ENCODE measurements at places on chromosomes 6 and 20.

DNA sequence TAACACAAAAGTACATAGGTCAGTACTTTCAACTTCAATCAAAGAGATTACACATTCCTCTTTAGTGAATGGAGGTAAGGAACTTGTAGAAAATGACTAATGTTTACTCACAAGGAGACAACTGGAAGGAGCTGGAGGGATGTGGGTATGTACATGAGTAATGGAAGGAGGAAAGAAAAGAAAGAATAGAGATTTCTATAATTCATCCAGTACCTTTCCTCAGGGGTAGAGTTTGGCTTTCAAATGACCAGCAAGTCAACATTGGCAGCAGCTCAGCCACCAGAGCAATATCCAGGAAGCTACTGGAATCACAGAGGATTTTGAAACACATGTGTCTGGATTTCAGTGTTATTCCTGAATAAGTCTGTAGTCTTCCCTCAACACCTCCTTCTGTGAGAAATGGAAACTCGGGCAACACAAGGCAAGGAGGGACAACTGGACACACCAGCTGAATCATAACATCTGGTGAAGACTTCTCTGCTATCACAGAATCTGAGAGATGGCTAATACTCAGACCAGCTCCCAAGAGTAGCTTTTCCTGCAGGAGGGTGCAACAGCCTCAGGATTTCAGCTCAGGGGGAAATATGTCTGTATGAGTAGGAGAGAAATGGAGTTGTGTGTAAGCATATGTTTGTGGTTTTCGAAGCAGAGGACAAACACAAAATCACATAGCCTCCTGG is 98.8 kb downstream of the HAO1 start:
- peak; percentile 80 for DNase-seq

DNA sequence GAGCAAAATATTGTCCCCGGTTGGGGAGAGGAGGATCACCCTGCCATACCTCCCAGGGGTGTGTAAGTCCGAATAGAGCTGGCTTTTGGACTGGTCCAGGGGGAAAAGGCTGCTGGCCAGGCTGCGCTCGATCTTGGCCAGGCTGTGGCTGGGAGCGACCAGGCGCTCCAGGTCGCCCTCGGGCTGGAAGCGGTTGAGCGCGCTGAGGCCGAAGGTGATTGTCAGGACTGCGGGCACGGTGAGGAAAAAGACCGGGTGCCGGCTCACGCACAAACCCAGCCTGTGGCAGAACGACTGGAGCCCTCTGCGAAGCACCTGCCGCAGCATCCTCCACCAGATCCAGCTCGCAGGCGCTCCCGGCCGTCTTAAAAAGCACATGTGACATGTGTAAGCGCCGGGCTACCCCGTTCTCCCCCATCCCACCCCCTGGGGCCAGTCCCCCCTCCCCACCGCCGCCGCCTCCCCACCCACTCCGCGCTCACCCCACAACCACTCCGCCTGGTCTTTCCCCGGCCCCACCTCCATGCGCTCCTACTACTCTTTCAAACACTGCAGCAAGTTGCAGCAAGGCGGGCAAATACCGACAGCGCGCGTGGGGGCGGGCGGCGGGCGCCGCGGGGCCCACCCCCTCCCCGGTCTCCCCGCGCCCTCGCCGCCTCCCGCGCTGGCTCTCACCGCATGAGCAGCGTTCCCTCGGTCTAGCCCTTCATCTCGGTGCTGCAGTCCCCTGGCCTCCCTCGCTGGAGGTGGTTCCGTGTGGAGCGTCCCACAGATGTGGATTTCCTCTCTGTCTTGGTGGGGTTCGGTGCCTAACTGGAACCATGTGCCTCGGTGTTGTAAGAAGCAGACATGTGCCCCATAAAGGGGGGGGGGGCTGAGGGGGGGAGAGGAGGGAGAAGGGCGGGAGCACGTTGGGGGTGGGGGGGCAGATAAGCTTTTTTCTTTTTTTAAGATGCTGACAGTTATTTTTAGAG is 42.4 kb downstream of the PTCHD4 start:
- DNase-seq: peak; percentile 60

- DNase-seq: no peak
Observed at GRCh38 chr6:168194732-168195567, 115.9 kb upstream of the FRMD1 start.

- DNase-seq: peak; percentile 96
Observed at GRCh38 chr20:31497838-31498540, 16.3 kb upstream of the HM13 start.

DNA sequence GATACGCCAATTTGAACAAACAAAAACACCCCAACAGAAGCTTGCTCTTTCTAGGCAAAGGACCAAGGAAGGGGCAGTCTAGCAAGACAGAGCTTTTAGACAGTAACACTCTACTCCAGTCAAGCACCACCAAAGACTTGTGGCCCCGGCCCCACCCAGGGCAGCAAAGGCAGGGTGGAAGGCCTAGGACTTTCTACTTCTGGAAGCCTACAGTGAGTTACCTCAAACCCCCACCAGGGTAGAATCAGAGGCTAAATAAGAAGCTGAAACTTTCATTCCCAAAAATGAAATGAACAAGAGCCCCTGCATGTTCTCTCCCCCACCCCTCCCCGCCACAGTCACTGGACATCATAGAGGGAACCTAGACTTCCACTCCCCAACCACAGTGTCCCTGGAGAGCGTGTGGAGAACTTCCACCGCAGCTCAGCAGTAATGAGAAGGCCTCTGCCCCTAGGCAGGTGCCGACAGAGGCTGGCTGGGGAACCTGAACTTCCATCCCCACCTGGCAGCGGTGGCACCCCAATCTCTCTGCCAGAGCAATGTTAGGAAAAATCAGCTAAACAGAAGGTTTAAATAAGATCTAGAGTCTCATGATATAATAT is 40.0 kb downstream of the KATNA1 start:
- DNase-seq: no peak

- DNase-seq: no peak
Observed at GRCh38 chr6:431504-431903, 40.0 kb downstream of the IRF4 start.

DNA sequence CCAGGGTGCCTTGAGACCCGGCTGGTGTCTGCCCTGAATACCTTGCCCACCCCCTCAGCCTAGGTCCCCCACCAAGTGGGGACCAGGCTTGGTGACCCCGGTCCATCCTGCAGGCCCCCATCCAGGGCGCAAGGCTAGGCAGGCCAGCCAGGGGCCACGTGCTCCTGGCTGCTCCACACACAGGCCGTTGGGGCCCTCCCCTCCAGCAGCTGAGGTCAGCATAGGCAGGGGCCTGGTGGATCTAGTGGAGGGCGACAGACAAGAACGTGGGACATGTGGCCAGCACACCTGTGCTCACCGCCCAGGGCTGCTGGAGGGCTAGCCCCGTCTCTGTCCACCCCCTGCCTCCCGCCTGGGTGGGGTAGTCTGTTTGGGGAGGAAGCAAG is 7.5 kb upstream of the HRH3 start:
- no peak for DNase-seq

DNA sequence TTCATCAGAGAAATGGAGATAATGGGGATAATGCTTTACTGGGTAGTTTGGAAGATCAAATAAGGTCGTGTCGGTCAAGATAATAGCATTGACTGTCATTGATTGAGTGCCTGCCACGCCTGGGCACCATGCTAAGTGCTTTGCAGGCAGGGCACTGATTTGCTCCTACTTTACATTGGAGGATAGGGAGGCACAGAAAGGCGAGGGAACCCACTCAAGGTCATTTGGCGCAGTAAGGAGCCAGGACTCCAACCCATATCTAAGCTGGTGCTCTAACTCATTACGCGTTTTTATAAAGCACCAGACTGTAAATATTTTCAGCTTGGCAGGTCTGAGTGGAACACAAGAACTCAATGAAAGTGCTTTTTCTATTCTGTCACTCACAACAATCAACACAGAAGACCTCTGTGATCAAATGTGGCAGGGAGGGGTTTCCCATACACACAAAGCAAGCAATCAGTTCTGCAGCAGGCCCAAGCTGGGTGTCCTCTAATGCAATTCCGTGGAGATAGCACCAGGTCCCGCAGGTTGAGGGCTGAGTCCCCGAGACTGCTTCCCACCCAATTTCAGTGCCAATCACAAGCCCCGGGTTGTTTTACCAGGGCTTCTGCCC is 373.6 kb downstream of the CDH26 start:
- DNase-seq: no peak

- peak; percentile 92 for DNase-seq
Observed at GRCh38 chr20:61254881-61255626, 3.0 kb downstream of the CDH4 start.

DNA sequence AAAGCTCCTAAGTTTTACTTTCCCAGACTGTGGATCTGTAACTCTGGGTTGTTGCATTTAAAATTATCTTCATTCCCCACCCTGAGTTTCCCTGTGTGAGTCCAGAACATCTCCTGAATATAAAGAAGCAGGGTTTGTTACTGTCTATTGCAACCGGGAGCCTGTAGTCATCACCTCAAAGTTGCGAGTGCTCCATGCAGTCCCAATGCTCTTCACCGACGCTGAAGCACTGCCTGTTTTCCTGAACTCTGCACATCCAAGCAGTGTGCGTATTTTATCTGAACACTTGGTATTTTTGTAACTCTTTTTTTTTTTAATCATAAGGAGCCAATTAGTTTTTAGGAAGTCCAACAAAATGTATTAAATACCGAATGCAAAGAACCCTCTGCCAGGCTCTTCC is 907 bp upstream of the HLA-B start:
- no peak for DNase-seq

DNA sequence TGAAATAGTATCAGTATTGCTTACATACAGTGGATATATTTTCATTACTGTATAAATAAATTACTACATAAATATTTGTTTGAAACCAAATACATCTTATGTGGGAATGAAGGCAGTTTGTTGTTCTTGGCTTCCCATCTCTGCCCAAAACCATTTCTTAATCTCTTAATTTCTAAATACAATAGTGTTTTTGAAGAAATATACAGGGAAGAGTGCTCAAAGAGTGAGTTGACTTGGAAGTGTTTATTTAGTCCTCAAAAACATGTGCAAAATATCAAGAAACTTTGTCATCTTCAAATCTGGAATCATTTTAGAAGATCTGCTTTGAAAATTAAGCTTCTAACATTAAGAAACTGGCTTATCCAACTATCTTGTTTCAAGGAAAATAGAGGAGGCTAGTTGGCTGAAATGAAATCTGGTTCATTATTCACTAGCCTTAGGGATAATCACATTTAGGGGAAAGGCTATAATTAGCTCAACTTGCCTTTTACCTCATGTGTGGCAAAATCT is 259.8 kb upstream of the FLRT3 start:
- DNase-seq: no peak

- no peak for DNase-seq
Observed at GRCh38 chr6:157927011-157927410, 54.7 kb upstream of the SYNJ2 start.

DNA sequence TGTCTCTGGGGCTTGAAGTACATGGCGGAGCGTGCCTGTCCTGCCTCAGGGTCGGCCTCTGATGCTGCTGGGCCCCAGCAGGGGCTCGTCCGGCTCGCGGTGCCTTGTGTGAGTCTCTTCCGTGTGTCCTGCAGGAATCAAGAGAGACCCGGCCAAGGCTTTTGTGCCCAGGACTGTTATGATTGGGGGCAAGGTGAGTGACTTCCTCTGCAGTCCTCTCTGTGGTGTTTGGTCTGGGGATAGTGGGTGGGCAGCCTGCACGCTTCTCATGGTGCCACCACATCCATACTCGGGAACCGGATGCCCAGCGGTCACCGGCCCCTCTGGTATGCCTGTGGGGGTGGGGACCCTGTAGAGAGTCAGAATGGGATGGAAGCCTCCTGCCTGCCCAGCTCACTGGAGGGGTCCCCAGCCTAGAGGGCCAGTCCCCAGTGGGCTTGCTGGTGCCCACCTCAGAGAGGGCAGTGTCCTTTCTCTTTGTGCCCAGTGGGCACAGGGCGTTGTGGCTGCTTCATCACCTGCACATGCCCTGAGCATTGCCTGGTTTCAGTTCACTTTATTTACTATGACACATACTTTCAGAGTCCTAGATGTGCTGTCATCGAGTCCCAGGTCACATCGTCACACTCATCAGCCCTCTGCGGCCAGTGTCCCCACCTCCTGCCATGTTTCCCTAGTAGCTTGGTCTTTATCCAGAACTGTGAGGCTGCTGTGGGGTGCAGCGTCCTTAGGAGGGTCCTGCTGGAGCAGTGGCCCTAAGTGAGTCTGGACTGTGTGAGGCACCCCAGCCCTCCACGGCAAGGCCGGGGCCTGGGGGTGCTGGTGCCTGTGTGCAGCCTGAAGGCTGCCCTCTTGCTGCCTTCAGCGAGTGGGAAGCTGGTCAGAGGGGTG is 40.7 kb downstream of the PYGB start:
- DNase-seq: peak; percentile 71

GRCh38 chr6:169962604-169963469 is 211.4 kb downstream of the ERMARD start:
- peak; percentile 62 for DNase-seq

GRCh38 chr6:86474081-86474480 is 463.2 kb upstream of the HTR1E start:
- DNase-seq: no peak

GRCh38 chr6:16630026-16630643 is 131.1 kb downstream of the ATXN1 start:
- DNase-seq: no peak

DNA sequence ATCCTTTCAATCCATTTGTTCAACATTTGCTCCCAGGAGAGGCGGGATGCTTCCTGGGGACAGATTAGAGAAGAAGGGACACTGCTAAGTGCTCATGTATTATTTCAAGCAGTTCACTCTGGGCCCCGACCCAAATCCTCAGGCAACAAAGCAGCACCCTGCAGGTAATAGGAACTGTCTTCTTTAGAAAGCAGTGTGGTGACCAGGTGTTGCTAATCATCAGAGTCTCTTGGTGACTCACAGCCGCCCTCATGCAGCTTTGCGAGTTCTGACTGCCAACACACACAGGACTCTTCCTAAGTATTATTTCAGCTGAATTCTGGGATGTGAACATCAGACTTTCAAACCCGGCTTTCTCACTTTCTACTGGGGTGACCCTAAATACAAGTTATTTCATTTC is 356.4 kb downstream of the PRKN start:
- no peak for DNase-seq

DNA sequence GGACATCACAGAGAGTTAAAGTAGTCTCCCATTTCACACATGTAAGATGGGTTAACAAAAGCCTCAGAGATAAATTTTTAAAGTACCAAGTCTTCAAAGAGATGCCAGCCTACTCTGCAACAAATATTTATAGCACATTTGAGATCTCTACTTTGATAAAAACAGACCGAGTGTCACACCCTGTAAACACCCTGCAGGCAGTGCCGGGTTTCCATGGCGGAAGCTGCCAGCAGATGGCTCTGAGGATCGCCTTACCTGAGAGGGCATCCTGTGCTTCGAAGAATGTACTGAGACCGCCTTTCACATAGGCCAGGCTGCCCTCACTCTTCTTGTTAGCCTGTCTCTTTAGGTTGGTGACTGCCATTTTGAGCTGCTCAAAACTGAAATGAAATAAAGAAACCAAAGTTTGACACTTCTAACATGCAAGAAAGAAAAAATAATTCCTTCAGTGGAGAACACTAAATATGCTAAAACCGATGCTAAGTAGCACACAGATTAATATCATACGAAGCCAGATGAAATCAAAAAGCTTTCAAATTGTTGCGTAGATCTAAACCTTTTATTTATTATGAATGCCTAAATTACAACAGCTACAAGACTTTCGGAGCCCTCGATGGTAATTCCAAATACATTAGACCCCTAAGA is 39.3 kb downstream of the HUS1B start:
- no peak for DNase-seq

All from osteoblast (primary cell).